ENCODE measurements at places on chromosomes 6 and 20.

GRCh38 chr6:99613409-99613704 lies 6.7 kb downstream of the PRDM13 start:
- no peak for DNase-seq
- H3K4me1 ChIP-seq = peaks cover 6% of the 10 kb centered on the region
- H3K4me3 ChIP-seq = peak overlapping the region; percentile 36
- no peaks in the 10 kb centered on the region for H3K36me3 ChIP-seq

DNA sequence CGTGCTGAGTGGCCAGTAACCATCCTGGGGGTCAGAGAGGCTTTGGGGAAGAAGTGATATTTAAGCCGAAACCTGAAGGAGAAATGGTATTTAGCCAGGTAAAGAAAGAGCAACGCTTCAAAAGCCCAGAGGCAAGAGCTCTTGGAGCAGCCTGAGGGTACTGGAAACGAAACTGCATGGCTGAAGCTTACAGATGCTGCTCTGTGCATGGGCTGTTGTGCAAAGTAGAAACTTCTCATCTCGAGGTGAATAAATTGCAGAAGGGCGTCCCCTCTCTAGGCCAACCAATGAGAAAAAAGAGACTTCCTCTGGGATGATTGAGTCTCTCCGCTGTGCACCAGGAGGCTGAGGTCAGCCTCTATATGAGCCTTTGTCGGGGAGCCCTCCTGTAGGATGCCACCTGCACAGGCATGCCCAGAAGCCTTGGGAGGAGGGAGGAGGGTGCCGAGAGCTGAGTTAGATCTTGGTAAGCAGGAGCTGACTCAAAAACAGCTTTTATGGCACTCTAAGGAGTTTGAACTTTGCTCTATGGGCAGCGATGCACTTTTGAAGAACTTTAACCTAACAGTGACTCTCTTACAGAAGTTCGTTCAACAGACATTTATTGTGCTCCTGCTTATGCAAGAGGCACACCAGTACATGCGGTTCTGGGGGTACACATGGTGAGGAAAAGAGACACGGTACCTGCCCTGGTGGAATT lies 61.6 kb upstream of the EDN1 start:
- no peak overlapping the region for H3K27ac ChIP-seq
- no peaks in the 10 kb centered on the region for H3K36me3 ChIP-seq
- H3K4me1 ChIP-seq = peaks cover 13% of the 10 kb centered on the region
- no peak overlapping the region for H3K4me3 ChIP-seq

DNA sequence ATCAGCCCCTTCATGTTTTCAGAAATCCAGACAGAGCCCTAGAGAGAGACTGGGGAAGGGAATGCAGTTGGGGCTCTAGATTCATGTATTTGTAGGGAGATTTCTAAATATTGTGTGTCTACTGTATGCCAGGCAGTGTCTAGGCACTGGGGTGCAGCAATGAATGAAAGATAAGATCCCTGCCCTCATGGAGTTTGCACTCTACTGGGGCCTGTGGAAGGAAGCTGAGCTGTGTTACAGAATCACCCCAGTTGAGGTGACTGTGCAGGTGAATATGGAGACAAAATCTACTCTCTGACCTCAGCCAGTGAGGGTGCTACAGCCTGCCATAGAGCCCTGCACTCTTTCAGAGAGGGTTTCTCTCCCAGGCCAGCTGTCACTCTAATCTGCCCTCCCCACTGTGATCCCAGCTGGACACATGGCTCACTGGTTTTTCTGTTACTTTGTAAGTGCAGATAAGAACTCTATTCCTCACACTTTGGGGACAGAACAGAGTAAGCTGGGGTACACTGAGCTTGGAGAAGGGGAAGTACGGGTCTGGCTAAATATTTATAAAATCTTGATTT lies 69.2 kb upstream of the E2F3 start:
- H3K4me3 ChIP-seq = no peak overlapping the region
- H3K27me3 ChIP-seq = peaks cover 21% of the 10 kb centered on the region
- DNase-seq = no peak
- no peak overlapping the region for H3K27ac ChIP-seq
- no peaks in the 10 kb centered on the region for H3K36me3 ChIP-seq

- H3K36me3 ChIP-seq = no peaks in the 10 kb centered on the region
- no peak overlapping the region for H3K4me3 ChIP-seq
- DNase-seq = no peak
- H3K4me1 ChIP-seq = no peaks in the 10 kb centered on the region
Observed at GRCh38 chr20:39524371-39524911, 562.3 kb downstream of the DHX35 start.

- no peaks in the 10 kb centered on the region for H3K36me3 ChIP-seq
- H3K27ac ChIP-seq = no peak overlapping the region
- H3K27me3 ChIP-seq = no peaks in the 10 kb centered on the region
- H3K4me1 ChIP-seq = peaks cover 14% of the 10 kb centered on the region
- no peak for DNase-seq
Observed at GRCh38 chr6:14796974-14797762, 448.7 kb upstream of the JARID2 start.

DNA sequence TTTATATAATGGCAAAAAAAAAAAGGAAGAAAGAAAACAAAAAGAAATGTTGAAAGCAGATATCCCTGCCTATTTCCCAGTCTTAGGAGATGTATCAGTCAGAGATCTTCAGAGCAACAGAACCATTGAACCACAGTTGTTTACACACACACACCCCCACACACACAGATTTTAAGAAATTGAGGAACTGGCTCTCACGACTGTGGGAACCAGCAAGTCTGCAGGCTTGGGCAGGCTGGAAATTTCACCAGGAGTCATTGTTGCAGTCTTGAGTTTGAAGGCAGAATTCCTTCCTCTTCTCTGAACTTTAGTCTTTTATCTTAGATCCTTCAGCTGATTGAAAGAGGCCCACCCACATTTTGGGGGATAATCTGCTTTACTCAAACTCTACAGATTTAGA lies 380.9 kb downstream of the CDKAL1 start:
- H3K36me3 ChIP-seq = peaks cover 26% of the 10 kb centered on the region
- no peaks in the 10 kb centered on the region for H3K27me3 ChIP-seq
- no peaks in the 10 kb centered on the region for H3K4me1 ChIP-seq
- H3K4me3 ChIP-seq = no peak overlapping the region

DNA sequence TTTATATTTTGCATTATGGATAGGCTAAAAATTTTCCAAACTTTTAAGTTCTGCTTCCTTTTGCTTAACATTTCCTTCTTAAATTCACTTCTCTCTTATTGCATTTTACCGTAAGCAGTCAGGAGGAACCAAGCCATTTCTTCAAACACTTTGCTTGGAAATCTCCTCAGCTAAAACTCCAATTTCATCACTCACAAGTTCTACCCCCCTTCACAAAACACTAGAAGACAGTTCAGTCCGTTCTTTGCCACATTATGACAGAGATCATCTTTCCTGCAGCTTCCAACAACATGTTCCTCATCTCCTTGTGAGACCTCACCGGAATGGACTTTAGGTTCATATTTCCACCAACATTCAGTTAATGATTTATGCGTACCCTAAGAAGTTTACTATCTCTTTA lies 79.2 kb upstream of the LY86 start:
- H3K27ac ChIP-seq = no peak overlapping the region
- no peak overlapping the region for H3K4me3 ChIP-seq
- DNase-seq = no peak
- H3K36me3 ChIP-seq = no peaks in the 10 kb centered on the region

- peak overlapping the region; percentile 37 for H3K27ac ChIP-seq
- peak; percentile 6 for DNase-seq
- H3K36me3 ChIP-seq = no peaks in the 10 kb centered on the region
Observed at GRCh38 chr20:23050847-23051627, 1.6 kb upstream of the THBD start.

DNA sequence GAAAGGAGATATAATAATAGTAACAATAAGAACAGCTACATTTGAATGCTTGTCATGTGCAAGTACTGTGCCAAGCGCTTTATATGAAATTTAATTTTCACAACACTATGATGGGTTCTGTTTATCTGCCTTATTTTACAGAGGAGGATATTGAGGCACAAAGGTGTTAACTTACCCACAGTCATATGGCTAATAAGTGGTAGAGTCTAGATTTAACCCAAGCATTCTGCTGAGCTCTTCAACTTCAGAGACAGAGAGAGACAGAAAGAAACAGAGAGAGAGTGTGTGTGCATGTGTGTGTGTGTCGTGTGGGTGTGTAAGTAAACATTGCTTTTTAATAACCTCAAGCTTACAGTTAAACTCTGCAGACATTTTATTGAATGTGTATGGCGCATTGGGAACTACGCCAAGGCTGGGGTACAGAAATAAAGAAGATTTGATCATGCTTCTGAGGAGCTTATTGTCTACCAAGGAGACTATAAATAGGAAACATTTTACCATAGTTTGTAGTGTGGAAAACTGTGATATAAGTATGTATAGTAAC lies 12.9 kb downstream of the TBPL1 start:
- no peaks in the 10 kb centered on the region for H3K36me3 ChIP-seq
- H3K4me3 ChIP-seq = no peak overlapping the region
- peaks cover 31% of the 10 kb centered on the region for H3K4me1 ChIP-seq

DNA sequence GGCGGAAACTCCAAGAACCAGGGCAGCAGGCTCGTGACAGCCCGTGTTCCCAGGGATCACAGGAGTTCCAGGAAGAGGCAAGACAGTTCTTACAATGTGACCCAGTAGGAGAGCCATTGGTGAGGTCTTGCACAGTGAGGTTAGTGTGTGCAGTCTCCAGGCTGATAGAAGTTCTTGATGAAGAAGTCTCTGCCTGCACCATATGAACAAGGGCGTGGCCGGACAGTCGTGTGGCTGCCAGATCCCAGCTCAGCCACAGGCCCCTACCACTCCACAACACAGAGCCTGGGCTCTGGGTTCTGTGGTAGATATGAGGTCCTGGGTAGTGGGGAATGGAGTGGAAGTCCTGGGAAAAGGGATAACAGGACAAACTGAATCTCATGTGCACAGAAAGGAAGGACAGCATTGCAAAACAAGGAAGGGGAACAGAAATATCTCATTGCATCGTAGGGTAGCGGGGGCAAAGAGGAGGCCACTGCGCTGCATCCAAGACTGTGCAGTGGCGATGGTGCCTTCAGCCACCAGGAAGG lies 65.2 kb downstream of the STX11 start:
- peaks cover 10% of the 10 kb centered on the region for H3K27me3 ChIP-seq
- peak overlapping the region; percentile 100 for H3K27ac ChIP-seq
- DNase-seq = peak; percentile 5
- peaks cover 35% of the 10 kb centered on the region for H3K4me1 ChIP-seq
- peak overlapping the region; percentile 99 for H3K4me3 ChIP-seq

DNA sequence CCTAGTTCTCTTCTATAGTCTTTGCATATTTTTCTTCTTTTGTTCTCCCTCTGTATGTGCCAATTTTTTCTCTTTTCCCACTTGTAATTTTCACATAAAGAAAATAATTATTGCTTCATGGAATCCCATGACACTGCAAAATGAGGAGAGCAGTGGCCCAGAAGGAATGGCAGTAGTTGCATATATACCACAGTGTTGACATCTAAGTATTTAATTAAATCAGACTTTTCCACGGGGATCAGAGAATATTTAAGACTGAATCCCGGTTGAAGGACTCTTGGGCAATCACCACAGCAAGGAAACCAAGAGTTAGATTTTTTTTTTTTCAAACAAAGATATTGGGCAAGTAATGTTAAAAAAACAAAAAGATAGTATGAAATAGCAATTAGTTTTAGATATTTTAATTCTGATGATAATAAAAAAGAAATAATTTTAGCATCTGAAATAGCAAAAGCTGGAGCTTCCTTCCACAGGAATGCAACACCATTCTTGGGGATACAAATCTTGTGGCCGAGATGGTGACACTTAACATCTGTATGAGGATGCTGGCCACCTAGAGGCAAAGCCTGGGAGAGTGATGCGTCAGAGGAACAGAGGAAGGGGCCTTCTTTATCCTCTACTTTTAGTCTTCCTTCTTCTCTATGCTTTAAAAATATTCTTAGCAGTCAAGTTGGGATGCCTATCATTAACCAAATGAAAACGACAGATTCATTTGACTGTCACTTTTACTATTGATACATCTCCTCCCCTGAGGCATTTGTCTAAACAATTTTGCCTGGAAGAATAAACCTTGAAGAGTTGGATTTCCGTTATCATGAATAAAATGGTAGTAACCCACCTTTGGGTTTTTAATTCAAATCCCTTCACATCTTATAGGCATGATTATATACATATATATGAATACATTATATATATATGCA lies 356.2 kb downstream of the GJA1 start:
- no peak for DNase-seq
- no peak overlapping the region for H3K27ac ChIP-seq
- H3K27me3 ChIP-seq = no peaks in the 10 kb centered on the region

- H3K4me1 ChIP-seq = peaks cover 47% of the 10 kb centered on the region
- H3K27ac ChIP-seq = peak overlapping the region; percentile 96
- H3K4me3 ChIP-seq = peak overlapping the region; percentile 56
- DNase-seq = no peak
Observed at GRCh38 chr6:32689531-32690501, 23.4 kb upstream of the HLA-DQB1 start.

DNA sequence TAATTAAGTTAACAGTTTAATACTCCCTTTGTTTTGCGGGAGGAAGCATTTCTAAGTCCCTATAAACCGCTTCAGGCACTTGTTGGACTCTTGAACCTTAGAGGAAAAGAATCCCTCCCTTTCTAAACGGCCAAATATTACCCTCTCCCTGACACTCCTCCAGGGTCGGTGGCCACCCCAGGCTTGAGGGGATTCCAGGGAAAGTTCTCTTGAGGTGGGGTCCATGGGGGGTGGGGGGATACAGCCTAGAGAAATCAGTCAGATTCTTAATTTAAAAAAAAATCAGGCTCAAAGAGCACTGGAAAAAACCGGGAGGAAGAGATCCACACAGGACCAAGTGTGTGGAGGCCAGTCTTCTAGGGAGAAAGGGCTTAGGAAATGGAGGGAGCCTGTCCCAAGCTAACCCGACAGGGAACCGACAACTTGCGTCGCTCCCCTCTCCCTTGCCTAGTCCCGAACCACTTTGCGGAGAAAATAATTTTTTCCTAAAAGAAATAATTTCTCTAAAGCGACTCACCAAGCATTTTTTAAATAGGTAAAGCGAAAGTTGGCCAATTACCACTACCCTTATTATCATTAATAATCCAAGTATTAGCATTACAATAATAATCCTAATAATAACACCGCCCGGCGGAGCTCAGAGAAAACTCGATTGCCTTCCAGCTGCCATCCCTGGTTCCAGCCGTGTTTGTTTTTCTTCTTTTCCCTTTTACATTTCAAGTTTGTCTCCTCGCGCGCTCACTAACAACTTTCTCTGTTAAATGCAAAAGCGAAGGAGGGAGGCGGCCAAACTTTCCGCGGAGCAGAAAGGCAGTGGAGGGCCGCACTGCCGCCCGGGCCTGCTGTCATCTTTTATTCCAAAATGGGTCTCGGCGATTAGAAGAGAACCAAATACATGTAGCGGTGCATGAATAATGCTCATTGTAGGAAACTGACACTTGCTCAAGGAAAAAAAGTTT lies 4.8 kb downstream of the NR2E1 start:
- H3K4me3 ChIP-seq = peak overlapping the region; percentile 39
- H3K36me3 ChIP-seq = peaks cover 2% of the 10 kb centered on the region
- DNase-seq = no peak
- H3K27ac ChIP-seq = peak overlapping the region; percentile 91
- peaks cover 72% of the 10 kb centered on the region for H3K4me1 ChIP-seq

DNA sequence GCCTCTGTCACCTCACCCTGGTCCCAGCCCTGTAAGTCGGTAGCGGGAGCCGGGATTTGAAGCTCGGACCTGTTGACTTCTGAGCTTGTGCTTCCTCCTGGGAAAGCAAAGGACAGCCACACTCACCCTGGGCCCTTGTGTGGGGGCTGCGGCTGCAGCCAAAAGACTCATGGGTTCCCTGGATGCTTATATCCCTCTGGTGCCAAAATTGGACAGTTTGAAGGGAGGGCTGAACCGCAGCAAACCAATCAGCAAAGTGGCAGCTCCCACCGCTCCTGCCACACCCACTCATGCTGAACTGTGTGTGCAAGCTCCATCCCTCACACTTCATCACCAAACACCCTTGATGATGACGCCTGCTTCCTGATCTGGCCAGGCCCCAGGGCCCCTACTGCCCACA lies 3.9 kb upstream of the CCN5 start:
- H3K36me3 ChIP-seq = no peaks in the 10 kb centered on the region
- H3K27me3 ChIP-seq = no peaks in the 10 kb centered on the region
- no peaks in the 10 kb centered on the region for H3K4me1 ChIP-seq
- no peak overlapping the region for H3K27ac ChIP-seq
- no peak for DNase-seq
- H3K4me3 ChIP-seq = no peak overlapping the region

All from stimulated activated naive B cell treated with anti-CD40 and anti-IgM and Interleukin-4, amounts not matched to agents 10 μg/mL and 1 μg/mL and 100 μg/mL, for 72 hours (primary cell).